Stimulated activated CD8-positive, alpha-beta memory T cell treated with anti-CD3 and anti-CD28 coated beads, Interleukin-15, amount 100 ng/mL, for 48 hours (primary cell): ENCODE measurements at places on chromosomes 16 and 17.

- DNase-seq: peak; percentile 66
Measured at GRCh38 chr17:42536372-42537155, 523 bp downstream of the NAGLU start.

DNA sequence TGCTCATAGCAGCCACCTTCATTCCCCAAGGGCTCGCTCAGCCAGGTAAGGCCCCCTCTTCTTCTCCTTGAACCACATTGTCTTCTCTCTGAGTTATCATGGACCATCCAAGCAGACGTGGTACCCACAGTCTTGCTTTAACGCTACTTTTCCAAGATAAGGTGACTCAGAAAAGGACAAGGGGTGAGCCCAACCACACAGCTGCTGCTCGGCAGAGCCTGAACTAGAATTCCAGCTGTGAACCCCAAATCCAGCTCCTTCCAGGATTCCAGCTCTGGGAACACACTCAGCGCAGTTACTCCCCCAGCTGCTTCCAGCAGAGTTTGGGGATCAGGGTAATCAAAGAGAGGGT lies 272 bp downstream of the CCL2 start:
- DNase-seq: no peak

- no peak for DNase-seq
Measured at GRCh38 chr17:14068542-14069250, 608 bp upstream of the COX10 start.

- DNase-seq: no peak
Measured at GRCh38 chr16:965487-965886, 5.3 kb downstream of the LMF1 start.

GRCh38 chr17:22703204-22703603 lies 1010.9 kb downstream of the KCNJ18 start:
- DNase-seq: no peak

DNA sequence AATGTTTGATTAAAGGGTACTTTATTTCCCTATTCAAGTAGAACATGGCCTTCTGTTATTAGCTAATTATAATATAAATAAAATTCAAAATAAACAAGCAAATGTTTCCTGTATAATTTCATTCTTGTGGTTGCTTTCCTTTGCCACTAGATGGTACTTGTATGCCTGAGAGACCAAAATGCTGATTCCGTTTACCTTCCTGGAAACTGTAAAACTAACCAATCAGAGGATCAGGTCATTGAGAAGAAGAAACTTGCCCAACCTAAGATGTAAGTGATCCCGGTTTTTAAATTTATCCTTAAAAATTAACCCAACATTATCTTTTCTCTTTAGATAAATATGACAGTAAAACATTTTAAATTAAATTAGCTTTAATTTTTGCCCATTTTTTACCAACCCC lies 8.1 kb upstream of the ABCA5 start:
- DNase-seq: no peak

DNA sequence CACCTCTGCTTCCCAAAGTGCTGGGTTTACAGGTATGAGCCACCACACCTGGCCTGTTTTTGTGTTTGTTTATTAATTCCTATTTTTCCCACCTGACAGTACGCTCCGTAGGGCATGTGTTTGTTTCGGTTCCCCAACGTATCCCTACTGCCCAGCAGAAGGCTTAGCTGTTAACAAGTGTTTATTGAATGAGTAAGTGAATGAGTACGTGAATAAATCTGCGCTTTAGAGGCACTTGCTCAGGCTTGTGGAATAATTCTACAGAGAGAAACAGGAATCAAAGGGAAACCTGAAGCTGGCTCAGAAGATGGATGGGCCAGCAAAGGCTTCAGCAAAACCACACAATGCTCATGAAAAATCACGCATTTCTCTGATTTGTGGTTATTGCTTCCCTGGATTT lies 647.9 kb downstream of the MAF start:
- DNase-seq: no peak

DNA sequence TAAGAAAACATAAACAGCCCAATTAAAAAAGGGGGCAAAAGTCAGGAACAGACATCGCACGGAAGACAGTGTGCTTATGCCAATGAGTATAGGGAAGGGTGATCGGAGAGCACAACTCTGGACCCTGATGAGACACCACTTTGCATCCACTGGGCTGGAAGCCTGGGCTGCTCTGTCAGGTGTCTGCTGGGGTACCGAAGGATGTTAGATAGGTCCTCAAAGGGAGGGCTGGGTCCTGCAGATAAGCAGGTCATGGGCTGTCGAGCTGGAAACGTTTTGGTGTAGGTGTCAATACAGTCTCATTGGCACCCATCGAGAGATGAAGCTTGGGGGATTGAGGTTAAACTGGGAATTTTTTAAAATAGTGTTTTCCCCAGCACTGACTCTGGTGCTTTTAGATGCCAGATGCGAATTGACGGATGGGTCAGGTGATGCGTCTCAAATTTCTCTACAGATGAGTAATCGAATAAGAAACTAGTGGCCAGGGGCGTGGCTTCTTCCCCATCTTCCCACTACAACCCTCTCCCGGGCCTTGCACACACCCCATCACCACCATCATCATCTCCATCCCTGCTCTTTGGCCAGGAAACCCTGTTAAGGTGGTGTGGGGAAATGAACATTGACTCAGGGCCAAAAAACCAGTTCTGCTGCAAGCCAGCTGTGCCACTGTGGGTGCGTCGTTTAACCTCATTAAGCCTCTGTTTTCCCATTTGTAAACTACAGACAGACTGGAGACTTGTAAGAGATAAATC lies 47.8 kb upstream of the IRF8 start:
- no peak for DNase-seq

DNA sequence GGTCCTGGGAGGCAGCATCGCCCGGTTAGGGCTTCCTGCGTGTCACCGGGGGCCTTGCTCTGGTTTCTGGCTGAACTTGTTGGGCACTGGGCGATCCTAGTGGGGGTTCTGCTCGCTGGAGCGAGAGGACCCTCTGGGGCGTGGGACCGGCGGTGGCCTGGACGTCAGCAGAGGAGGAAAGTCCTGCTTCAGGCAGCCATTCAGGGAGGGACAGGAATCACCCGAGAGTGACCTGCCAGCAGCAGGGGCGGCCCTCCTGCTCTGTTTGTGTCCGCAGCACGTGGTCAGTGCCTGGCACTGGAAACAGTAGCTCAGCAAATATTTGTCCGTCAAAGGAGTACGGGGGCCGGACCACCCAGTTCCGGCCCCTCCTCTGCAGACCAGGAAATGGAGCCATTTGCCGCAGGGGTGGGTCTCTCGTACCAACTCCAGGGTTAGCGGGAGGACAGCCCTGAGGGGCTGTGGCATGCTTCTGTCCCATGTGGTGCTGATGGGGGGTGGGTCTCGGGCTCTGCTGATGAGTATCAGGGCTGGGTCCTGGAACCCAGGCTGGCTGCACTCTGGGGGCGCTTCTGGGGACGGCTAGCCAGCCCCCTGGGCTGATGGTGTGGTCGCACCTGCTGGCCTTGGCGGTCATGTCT lies 48.3 kb downstream of the BAIAP2 start:
- no peak for DNase-seq

DNA sequence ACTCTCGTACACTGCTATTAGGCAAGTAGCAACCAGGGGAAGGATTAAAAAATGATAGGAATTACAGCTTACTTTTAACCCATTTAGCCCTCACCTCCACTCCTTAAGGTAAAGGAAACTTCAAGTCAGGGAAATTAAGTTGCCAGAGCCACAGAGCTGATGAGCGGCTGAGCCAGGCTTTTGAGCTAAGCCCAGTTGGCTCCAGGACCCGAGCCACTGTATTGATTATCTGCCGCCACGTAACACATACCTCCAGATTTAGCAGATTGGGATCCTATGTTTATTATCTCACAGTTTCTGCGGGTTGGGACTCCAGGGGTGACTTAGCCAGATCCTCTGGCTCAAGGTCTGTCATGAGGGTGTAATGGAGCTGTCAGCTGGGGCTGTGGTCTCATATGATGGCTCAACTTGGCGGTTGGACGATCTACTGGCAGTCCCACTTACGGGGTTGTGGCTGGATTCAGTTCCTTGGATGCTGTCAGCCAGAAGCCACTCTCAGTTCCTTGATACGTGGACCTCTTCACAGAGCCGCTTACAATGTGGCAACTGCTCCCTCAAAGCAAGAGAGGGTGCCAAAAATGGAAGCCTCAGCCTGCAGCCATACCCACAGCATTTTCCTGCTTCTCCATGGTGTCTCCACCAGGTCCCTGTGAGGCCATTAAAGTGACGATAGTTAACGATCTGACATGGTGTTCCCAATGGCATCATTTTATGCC lies 57.3 kb downstream of the TMEM186 start:
- DNase-seq: no peak
